ENCODE measurements at places on chromosomes 16 and 17. TPM values are rescaled to one million over a fixed set of nuclear protein-coding genes. Genes with fewer than 3 reads are reported as not detected.

CRISPLD2 gene
- 4.0 TPM for total RNA-seq

GRCh38 chr17:534071-534691 is 180.5 kb downstream of the VPS53 start:
- H3K27ac ChIP-seq: no peak overlapping the region
- H3K36me3 ChIP-seq: peaks cover 46% of the 10 kb centered on the region
- DNase-seq: no peak
- no peaks in the 10 kb centered on the region for H3K27me3 ChIP-seq
- no peaks in the 10 kb centered on the region for H3K4me1 ChIP-seq

DNA sequence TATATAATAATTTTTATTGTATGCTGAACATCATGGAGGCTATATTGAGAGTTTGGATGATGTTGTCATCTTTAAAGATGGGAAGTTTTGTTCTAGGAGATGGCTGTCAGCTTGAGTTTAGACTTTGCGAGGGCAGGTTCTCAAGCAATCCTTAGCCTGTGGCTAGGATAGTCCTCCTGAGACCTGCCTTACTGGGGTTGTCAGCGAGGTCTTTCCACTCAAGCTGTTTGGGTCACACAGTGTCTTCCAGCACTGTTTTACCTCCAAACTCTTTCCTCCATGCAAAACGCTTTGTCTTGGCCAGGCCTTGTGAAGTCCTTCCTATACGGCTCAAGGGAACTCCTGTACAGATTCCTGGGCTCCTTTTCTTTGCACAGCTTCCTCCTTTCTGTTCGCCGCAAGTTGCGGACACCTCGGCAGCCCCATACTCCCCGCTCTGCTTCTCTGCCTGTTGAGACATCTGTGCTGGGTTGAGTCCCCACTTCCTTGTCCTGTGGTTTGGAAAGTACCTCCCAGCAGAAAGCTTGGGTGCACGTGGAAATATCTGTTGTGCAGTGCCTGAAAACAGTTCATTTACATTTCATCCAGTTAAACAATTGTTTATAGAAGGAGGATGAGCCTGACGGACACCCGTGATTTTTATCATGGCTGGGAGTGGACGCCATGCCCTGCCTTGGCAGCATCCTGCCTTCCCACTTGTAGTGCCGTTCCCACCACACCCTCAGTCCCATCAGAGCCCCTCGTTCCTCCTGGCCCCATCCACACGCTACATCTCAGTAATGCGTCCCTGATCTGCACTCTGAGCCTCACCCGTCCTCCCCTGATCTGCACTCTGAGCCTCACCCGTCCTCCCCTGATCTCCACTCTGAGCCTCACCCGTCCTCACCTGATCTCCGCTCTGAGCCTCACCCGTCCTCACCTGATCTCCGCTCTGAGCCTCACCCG is 55.0 kb upstream of the CBFA2T3 start:
- no peaks in the 10 kb centered on the region for H3K36me3 ChIP-seq
- H3K4me1 ChIP-seq: no peaks in the 10 kb centered on the region
- DNase-seq: no peak
- H3K4me3 ChIP-seq: no peak overlapping the region

DNA sequence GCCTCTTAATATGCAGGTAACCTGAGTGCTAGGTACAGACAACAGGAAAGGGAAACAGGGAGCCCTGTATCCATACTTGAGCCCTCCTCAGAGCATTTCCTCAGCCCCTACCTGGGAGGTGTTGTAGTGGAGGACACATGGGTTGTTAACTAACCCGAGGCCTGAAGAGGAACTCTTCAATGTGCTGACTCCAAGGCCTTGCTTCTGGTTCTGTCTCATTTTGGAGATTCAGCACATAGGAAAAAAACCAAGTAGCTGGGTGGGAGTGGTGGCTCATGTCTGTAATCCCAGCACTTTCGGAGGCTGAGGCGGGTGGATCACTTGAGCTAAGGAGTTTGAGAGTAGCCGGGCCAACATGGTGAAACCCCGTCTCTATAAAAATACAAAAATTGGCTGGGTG is 24.8 kb downstream of the SNX11 start:
- H3K27me3 ChIP-seq: no peaks in the 10 kb centered on the region
- DNase-seq: no peak
- H3K36me3 ChIP-seq: no peaks in the 10 kb centered on the region

DNA sequence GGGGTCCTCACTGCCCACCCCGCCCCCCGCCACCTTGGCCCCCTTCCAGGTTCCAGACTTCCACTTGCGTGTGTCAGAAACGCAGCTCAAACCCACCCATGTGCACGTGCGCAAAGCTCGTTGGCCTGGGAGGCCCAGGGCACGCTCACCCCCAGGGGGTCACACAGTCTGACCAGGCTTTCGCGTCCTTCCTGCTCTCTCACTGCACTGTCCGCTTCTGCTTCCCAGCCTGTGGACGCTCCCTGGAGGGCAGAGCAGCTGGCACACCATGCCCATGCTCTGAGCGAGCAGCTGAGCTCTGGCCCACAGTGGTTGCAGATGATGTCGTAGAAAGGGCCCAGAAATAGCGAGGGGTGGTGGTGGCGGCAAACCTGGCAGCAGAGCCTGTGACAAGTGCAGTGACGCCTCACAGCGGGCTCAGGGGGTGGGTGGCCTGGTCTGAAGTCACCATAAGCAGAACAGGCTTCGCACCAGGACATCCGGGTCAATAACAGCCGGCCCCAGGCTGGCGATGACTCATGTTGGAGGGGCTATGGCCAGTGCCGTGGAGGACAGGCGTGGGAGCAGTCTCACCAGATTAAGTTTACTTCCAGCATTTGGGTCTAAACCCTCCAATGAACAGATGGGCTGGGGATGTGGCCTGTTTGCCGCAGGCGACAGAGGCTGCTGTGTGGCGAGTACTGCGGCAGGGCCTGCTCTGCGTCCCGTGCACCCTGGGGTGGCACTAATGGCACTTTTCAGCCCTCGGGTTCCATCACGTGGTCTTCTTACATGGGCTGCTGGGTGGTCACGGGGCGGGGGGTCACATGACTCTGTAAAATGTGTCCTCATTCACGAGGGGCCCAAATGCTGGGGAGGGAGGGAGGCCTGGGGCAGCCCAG is 49.0 kb downstream of the NT5M start:
- no peaks in the 10 kb centered on the region for H3K4me1 ChIP-seq
- no peak overlapping the region for H3K4me3 ChIP-seq
- H3K36me3 ChIP-seq: no peaks in the 10 kb centered on the region
- no peaks in the 10 kb centered on the region for H3K27me3 ChIP-seq
- no peak overlapping the region for H3K27ac ChIP-seq

Measured in endodermal cell (in vitro differentiated cells).